ENCODE measurements at places on chromosomes 2 and 18.

DNA sequence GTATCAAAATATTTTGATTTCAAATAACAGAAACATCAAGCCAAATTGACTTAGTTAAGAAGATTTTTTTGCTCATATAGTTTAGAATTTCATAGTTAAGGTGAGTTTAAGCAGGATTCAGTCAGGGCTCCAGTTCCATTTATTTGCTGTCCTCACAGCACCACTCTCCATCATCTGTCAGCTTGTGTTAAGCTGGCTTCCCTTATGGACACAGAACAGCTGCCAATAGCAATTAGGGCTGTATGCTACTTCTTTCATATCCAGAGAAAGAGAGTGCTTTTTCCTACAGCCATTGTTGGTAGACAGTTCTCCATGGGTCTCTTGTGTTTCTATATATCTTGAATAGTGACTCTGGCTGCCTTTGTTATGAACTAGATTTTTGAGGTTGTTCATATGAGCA is 95.4 kb upstream of the CYP20A1 start:
- no peak for DNase-seq

DNA sequence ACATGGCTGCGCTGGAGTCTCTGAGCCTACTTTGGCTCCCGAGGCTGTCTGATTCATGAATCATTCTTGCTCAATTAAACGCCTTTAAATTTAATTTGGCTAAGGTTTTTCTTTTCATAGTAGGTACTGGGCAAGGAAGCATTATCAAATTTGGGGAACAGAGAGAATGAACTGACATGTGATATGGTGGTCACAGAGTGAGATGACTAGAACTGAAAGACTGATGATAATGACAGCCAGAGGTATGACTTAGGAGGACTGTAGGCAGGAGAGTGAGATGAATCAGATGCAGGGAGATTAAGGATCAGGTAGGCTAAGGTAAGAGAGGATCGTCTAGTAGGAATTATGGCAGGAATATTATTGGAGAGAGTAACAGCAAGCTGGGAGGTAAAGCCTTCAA is 40.9 kb upstream of the ST8SIA3 start:
- DNase-seq, result no peak

- no peak for DNase-seq
Measured at GRCh38 chr18:32772581-32773381, at the start of gene KLHL14. Gene KLHL14 (minus strand): TSS chr18:32773023. CDS start chr18:32770591, 2,432 bp downstream.

DNA sequence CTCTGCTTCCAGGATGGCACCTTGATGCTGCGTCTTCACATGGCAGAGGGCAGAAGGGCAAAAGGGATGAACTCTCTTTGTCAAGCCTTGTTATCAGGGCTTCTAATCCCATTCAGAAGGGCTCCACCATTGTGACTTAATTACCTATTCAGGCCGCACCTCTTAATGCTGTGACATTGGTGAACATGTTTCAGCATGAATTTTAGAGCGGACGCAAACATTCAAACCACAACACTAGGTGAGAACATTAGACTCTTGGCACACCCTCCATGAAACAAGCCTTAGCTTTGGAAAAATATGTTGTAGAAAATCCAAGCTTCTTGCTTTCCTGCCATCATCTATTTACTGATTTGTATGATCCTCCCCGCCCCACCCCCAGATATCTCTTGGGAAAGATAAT is 17.9 kb downstream of the DAW1 start:
- no peak for DNase-seq

DNA sequence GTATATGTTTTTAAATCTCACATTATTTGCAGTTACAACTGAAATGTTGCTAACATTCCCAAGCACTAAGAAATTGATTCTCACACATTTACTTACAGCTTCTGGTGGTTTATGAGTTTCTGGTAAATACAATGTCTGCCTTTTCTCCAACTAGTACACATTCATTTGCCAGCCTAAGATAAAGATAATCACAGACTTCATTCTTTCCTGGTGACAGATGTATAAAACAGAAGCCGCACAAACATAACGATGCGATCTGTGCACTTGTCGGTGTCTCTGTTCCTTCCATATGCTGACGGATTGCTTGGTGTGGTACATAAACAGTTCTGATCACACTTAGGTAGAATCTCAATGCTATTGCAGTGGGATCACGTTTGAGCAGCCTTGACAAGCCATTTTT is 100.4 kb upstream of the DDX18 start:
- DNase-seq, result no peak

DNA sequence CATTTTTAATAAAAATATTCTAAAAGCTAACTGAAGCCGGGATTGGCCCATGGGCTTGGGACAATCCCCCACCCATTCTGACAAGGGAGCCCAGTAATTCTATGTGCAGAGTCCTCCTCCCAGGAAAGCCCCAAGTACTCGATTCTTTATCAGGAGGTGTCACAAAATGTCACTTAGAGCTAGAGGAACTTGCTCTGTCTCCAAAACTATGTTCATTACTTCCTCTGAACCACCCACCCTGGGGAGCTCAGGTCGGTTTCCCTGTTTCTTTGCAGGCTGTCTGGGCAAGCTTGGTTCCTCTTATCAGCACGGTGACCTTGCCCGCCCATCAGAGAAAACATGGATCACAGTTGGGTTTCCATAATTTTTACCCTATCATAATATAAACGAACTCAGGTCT is 430.6 kb upstream of the ID2 start:
- no peak for DNase-seq

DNA sequence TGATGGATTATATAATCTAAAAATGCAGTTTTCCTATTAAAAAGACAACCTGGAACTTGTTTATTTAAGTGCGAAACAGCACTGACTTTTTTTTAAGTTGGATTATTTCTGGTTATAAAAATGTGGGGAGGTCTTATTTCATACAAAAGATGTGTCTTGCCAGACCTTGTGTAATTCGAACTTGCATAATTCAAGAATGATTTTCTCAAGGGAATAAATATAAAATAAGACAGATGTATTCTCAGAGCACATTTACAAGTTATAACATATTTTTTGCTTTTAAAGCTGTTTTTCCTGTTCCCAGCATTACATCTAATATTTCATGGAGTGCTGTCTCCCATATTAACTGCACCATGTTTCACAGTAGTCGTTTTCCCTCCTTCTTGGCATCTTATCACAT is 263.1 kb downstream of the CDH20 start:
- no peak for DNase-seq

DNA sequence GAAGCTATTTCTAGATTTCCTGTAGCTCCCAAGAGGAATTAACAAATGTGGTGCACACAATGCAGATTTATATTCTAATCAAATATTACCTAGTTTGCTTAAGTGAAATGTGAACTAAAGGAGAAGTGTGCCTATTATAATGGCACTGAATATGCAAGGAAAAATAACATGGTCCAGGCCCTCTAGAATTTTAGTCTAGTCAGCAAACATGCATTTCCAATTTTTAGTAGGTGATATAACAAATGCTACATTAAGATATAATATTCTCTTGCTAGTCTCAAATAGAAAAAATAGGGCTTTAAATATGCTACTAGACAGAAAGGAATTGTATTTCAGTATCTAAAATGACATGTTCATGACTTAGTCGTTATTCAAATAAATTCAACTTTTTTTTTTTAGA is 689.5 kb downstream of the TMEM182 start:
- no peak for DNase-seq

- no peak for DNase-seq
Measured at GRCh38 chr18:76983613-76984051, 149.0 kb downstream of the MBP start.

- peak; percentile 47 for DNase-seq
Measured at GRCh38 chr2:227504700-227505099, 32.7 kb downstream of the AGFG1 start.

DNA sequence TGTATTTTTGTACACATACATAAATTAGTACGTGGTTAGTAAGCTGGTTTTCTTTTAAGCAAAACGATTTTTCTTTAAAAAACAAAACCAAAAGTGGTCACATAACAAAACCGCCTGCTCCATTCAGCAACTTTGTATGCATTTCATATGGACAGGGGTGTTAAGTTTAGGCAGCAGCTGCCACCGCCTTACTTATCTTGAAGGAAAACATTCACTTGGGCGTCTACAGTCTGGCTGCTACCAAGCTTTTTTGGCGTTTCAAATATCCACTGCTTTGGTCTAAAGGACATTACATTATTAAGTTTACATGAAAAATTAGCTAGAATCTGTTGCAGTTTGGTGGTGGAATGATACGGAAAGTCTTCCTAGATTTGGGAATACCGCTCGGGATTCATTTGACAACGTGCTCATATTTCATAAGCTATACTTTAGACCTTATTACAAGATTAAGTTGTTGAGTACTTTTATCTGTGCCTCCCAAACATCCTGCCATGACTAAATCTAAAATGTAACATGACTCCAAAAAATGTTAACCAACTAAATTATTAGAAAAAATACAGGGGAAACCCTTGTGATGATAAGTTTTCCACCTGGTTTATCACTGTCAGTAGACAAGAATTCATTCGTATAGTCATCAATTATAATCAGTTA is 214.8 kb downstream of the NEDD4L start:
- no peak for DNase-seq

- no peak for DNase-seq
Measured at GRCh38 chr2:187612857-187613256, 58.6 kb upstream of the TFPI start.

DNA sequence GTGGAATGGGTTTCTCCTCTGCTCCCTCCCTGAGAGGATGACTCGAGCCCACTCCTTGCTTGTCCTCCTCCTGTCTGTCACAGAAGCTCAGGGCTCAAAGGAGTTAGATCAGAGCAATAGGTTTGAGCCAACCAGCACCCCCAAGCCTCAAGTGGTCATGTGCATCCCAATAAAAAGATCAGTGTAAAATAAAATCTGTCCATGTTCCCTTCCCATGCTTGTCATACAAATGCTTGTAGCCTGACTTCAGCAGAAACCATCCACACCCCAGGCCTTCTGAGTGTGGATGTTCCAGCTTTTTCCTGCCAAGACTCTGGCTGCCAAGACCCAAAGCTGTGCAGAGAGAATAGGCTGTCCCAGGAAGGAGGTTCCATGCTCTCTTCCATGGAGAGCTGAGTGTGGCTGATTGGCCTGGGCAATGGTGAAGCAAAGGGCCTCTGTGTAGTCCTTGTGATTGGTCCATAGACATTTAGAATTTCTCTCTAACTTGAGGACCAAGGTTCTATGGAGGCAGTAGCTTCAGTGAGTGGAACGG is 67.4 kb downstream of the GYPC start:
- DNase-seq, result no peak

DNA sequence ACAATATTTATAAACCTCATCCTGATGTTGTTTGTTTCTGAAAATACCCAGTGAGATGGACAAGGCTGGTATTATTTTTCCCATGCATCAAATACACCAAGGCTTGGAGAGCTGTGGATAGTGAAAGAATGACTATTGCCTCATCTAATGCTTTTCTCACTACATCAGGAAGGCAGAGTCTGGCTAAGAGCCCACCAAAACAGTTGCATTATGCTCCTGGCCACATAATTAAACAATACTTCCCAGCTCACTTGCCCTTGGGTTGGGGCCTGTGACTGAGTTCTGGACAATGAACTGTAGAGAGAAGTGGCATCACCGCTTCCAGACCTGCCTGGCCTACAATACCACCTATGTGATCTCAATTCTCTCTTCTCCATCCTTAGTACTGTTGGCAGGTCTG is 46.4 kb upstream of the REEP1 start:
- DNase-seq, result peak; percentile 26

- no peak for DNase-seq
Measured at GRCh38 chr2:85794491-85795121, 40.8 kb downstream of the ATOH8 start.

GRCh38 chr2:188202777-188203176 is 88.9 kb upstream of the GULP1 start:
- no peak for DNase-seq

- peak; percentile 13 for DNase-seq
Measured at GRCh38 chr2:33791625-33792024, 192.5 kb upstream of the FAM98A start.

DNA sequence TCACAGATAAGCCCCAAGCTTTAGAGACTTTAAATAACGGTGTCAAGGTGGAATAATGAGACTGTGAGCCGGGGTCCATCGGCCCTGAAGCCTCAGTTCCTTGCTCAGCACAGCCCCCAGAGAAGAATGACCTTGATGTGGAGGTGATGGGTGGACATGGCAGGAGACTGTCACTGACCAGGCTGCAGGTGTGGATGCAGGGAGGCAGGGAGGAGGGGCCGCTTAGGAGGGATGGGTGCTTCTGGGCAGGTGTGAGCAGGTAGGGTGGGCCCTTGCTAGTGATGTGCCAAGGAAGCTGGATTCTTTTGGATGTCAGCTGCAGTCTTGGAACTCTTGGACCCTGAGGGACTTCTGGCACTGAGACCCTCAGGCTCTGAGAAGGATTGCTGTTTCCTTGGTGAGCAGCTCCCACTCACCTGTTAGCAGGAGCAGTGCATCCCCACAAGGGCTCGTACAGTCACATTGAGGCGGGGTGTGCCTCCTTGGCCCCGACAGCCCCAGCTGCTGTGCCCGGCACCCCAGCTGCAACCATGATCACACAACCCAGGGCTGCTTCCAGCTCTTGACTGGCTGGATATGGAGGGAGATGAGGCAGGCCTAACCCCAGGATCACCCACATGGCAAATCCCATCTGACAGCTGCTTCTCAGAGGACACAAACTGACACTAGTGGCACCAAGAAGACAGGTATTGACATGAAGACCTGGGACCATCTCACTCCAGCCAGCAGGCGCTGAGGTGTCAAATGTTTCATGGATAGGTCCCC is 209.8 kb upstream of the HDAC4 start:
- no peak for DNase-seq

- no peak for DNase-seq
Measured at GRCh38 chr2:95328358-95329125, 31.4 kb downstream of the KCNIP3 start.

- DNase-seq, result no peak
Measured at GRCh38 chr2:197924483-197924882, 120.1 kb downstream of the PLCL1 start.

GRCh38 chr2:203880557-203881125 is 13.1 kb downstream of the CTLA4 start:
- DNase-seq, result no peak

DNA sequence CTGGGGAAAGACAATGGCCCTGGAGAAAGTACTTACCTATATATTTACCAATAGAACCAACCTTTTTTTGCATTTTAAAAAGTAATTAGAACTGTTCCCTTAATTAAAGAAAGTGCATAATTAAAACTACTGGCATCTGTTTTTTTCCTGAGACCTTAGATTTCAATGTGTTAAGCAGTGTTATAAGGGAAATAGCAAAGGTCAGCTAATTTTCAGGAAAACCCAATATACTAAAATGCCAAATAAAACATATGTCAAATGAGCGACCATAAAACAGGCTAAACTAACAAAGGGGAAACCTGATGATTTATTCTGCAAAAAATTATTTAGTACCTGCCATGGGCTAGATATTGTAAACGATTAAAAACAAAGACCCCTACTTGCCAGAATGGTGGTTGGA is 223.9 kb upstream of the SESTD1 start:
- DNase-seq, result no peak

DNA sequence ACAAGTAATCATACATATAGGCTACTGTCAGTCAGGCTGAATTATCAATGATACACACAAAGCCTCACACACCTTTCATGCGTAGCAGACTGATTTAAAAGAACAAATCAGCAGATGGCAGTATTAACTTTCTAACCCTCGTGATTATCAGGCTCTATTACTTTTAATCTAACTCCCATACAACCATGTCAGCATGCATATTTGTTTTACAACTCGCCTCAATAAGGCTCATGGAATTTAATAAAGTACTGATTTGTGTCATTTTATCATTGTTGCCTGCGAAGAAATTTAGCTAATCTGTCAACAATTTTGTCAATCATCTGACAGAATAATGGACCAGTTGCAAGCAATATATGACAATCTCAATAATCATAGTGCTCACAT is 82.8 kb downstream of the SLC25A12 start:
- DNase-seq, result peak; percentile 30

GRCh38 chr2:176763851-176764404 is 448.7 kb upstream of the HNRNPA3 start:
- DNase-seq, result no peak
